Coronary artery (tissue), 2 donors: ENCODE measurements at places on chromosomes 1 and 21.

GRCh38 chr1:149848340-149849110 is 50.8 kb upstream of the BOLA1 start:
- no peak for DNase-seq

GRCh38 chr1:119869995-119870394 is 26.3 kb downstream of the ADAM30 start:
- DNase-seq = no peak

DNA sequence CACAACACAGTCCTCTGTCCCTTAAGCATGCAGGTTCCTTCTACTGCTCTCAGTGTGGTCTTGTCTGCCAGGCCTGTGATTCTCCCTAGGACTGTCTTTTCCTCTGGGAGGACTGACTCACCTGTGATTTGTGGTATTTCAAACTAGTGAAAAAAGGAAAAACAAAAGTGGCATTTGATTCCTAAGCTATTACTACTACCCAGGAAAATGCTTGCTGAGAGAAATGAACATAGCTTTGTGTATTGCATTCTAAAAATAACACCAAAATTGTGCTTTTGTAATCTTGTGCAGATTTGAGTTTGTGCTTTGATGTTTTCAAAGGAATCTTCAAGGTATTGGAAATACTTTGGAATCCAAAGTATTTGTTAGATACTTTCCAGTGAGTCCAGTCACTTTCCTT is 57.0 kb downstream of the GPR161 start:
- no peak for DNase-seq

- DNase-seq = no peak
Measured at GRCh38 chr1:52857443-52857842, 14.9 kb downstream of the ZYG11A start.

DNA sequence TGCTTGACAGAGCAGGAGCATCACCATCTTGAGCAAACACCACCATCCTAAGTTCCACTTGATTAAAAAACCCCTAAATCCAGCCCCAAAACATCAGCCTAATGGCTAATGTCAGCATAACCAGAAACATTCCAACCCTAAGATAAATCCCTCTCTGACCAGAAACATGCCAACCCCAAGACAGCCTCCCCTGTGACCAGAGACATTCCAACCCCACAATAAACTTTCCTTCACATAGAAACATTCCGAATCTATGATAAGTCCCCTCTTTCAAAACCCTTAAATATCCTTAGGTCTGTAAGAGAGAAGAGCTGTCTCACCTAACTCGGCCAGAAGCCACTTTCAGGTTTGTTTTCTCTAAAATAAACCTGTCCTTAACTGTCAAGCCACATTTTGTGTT is 17.4 kb upstream of the SLC2A5 start:
- no peak for DNase-seq

GRCh38 chr1:11156963-11157362 is 32.2 kb upstream of the ANGPTL7 start:
- no peak for DNase-seq

- DNase-seq = no peak
Measured at GRCh38 chr1:55052221-55053142, 13.1 kb downstream of the PCSK9 start.

GRCh38 chr1:53110370-53111072 is 31.9 kb downstream of the SLC1A7 start:
- DNase-seq = no peak

DNA sequence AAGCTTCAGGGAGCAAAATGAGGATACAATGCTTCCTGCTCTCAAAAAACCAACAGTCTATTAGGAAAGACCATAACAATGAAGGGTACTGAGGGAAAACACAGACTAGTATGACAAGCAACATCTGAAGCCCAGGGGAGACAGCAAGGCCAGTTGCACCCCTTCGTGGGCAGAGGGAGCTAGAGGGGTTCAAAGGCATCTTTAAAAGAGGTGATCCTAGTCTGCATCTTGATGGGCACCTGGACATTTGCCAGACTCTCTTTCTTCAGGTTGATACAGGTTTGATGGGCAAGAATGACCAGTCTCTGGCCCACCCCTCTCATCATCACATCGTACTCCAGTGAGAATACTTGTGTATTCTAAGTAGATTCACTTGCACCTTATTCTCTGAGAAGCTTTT is 177.7 kb downstream of the VAV3 start:
- DNase-seq = no peak

GRCh38 chr1:180228648-180229482 is 1.2 kb upstream of the LHX4 start:
- DNase-seq = no peak

DNA sequence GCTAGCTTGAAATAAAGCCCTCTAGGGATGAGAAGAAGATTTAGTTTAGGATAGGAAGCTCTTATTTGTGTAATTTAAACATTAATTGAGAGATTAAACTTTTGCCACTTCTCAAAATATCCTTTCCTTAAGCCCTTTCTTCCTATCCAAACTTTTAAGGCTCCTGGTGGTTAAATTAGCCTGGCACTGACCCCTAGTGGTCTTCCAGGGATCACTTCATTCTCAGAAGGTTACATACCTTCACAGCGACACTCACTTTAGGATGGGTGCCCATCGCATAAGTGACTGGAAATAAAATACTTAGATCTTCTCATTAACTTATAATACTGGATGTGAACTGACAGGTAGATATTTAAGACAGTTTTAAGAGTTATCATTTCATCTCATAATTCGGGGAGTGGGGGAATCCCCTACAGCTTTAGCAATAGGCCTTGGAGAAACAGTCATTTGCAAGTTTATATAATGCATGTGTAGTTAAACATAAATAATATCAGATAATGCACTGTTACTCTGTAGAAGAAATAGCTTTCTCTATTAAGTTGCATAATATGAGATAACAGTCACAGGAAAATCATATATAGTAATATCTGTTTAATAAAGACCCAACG is 7.4 kb downstream of the LHX9 start:
- no peak for DNase-seq

- DNase-seq = no peak
Measured at GRCh38 chr1:197355248-197355995, 87.4 kb downstream of the CRB1 start.

- no peak for DNase-seq
Measured at GRCh38 chr1:160750608-160751007, 11.6 kb downstream of the SLAMF7 start.

GRCh38 chr1:209587789-209588188 is 4.3 kb downstream of the CAMK1G start:
- DNase-seq = no peak

DNA sequence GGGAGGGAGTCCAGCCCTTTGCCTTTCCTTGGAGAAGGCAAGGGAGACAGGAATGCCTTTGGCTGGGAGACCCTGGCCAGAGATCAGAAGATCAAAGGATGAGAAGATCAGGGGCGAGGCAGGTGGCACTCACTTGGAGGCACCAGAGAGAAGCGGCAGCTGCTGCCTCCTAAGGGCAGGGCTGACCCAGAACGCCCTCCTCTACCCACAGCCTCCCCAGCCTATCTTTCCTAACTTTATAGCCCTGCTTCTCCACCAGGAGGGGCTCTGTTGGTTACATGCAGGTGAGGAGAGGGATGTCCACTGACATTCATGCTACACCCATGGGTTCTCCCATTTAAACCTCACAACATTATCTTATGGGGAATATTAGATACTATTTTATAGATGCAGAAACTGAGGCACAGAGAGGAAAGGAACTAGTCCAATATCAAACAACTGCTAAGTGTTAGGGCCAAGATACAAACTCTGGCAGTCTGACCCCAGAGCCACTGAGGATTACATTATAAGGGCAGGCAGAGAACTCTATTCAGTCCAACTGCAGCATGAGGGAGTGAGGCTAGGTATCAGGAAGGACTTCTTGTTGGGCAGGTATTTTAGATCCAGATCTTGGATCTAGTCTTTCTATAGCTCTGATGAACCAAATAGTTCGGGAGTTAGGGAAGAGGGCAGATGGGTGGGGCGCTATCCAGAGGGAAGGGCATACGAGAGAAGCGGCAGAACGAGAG is 19.9 kb downstream of the LGR6 start:
- DNase-seq = no peak
